ENCODE measurements at places on chromosomes 5 and 9.
A peak's percentile ranks its signal among the peaks of the same experiment; 100 is the strongest.

DNA sequence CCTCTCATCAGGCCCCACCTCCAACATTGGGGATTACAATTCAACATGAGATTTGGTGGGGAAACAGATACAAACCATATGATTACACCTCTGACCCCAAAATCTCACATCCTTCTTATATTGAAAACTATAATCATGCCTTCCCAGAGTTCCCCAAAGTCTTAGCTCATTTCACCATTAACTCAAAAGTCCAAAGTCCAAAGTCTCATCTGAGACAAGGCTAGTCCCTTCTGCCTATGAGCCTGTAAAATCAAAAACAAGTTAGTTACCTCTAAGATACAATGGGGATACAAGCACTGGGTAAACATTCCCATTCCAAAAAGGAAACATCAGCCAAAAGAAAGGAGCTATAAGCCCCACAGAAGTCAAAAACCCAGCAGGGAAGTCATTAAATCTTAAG is 26.8 kb upstream of the ARSB start:
- DNase-seq: no peak

GRCh38 chr5:121424976-121425375 is 426.7 kb upstream of the FTMT start:
- DNase-seq: no peak

DNA sequence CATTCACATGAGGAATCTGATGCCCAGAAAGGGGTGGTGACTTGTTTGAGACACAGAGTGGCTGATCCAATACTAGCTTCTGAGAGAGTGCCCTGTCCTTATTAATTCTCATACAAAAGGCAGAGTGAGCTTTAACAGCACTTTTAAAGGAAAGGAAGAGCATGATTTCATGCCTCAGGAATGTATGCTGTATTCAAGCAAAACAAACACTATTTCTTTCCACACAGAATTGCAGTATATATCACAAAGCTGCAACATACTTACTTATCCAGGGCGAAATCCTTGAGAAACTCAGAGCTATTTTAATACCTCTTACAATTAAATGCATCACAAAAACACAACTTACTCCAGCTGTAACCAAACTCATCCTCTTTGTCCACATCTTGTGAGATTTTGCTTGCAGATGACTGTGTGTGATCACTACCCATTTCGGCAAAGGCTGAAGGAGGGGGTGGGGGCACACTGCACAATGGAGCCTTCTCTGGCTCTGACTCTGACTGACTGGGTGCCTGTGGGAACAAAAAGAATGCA is 139.8 kb downstream of the MPDZ start:
- DNase-seq: peak; percentile 46

- DNase-seq: no peak
Observed at GRCh38 chr9:119758241-119758640, 389.0 kb upstream of the BRINP1 start.

DNA sequence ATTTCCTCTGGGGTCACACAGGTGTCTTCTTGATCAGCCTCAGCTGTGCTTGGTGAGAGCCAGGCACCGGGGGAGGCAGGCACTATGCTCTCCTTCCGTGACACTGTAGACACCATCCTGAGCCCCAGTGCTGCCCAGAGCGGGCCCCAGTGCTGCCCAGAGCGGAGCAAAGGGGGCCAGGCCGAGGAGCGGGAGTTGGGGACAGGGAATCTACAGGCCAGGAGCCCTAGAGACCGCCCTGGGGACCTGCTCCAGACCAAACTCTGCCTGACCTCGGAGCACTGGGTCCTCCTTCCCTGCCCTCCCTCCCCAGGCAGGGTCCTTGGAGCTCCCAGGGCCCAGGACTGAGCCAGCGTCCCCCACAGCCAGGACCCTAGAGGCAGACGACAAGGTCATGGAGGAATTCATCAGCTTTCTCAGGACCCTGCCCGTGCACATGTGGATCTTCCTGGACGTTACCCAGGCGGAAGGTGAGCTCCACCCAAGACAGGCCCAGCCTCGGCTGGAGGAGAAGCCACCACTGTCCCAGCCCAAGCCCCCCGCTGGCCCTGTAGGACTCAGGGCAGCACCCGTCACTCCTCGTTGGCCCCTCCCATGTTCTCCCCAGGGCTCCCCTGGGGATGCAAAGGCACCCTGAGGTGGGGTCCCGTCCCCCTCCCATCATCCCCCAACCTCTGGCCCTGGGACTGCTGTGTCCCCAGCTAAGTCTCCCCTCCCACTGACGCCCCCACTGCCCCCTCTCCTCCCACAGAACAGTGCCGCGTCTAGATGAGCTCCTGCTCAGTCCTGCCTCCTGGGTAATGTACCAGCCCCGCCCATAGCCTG is 30.2 kb downstream of the PAEP start:
- no peak for DNase-seq

GRCh38 chr9:93278144-93278543 is 94.2 kb downstream of the WNK2 start:
- no peak for DNase-seq

DNA sequence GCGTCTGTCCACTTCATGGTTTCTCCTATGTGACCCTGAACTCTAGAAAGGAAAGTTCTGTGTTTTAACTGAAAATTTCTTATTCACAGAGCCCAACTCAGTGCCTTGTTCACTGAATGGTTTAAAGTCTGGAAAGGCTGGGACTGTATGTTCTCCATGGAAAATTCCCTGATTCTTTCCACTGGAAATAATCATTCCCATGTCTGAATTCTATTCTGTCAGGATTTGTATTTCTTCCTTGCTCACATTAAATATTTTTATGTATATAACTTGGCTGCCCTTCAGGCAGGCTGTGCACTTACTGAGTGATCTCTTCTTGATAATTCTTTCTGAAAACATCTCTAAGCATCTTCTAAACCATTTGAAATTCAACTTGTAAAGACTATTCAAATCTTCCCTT is 1126.9 kb upstream of the DMAC1 start:
- no peak for DNase-seq

DNA sequence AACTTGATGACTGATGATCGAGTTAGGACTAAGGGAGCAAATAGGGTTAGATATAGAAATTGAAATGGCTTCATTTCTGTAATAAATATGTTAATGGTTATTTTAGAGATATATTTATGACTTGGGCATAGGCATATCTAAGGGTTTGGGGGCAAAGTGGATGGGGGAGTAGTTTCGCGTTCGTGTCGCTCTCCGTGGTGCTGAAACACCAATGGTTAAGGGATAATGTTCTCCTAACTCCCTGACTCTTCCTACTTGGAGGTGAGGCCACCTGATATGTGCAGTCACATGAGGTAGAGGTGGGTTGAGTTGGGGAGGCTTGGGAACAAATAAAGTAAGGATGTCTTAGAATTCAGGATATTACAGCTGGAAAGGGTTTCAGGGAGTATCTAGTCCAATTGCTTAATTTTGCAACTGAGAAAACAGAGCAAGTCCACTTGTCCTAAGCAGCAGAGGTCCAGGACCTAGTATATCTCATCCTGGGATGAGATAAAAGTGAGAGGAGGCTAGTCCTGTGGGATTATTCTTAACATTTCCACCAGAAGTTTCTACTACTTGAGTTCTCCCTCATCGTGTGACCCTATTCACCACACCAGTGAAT is 44.0 kb upstream of the MAP1B start:
- DNase-seq: peak; percentile 20

- no peak for DNase-seq
Observed at GRCh38 chr5:16461782-16462181, 3.8 kb downstream of the ZNF622 start.

GRCh38 chr9:116331241-116331640 is 177.7 kb downstream of the PAPPA start:
- DNase-seq: no peak
